ENCODE measurements at places on chromosomes 4 and X. TPM values are rescaled to one million over a fixed set of nuclear protein-coding genes. Genes with fewer than 3 reads are reported as not detected.

GRCh38 chr4:15188605-15189539 lies 186.6 kb downstream of the CPEB2 start:
- DNase-seq: no peak

GRCh38 chr4:74548561-74548960 lies 103.6 kb downstream of the AREG start:
- DNase-seq: no peak

GRCh38 chr4:160956875-160957274 lies 1206.9 kb downstream of the FSTL5 start:
- no peak for DNase-seq

- no peak for DNase-seq
These were observed 1.3 kb downstream of the MTHFD2L start for GRCh38 chr4:74159143-74159709.

- no peak for DNase-seq
These were observed 147.2 kb upstream of the DKK2 start for GRCh38 chr4:107183155-107183774.

DNA sequence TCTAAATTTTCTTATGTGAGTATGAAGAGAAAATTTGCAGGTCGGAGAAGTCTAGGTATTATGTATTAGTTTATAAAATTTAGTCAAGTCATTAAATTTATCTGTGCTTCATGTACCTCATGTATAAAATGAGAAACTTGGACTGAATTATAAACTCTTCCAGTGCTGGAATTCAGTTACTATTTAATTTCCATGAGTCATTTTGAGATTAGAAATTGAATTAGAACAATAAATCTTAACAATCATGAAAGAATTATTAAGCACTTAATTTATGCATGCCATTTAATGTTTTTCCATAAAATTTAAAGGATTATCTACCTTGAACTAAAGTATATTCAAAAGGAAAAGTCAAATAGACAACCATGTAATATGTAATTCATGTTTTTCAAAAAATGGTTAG lies 195.8 kb downstream of the MAD2L1 start:
- DNase-seq: no peak

DNA sequence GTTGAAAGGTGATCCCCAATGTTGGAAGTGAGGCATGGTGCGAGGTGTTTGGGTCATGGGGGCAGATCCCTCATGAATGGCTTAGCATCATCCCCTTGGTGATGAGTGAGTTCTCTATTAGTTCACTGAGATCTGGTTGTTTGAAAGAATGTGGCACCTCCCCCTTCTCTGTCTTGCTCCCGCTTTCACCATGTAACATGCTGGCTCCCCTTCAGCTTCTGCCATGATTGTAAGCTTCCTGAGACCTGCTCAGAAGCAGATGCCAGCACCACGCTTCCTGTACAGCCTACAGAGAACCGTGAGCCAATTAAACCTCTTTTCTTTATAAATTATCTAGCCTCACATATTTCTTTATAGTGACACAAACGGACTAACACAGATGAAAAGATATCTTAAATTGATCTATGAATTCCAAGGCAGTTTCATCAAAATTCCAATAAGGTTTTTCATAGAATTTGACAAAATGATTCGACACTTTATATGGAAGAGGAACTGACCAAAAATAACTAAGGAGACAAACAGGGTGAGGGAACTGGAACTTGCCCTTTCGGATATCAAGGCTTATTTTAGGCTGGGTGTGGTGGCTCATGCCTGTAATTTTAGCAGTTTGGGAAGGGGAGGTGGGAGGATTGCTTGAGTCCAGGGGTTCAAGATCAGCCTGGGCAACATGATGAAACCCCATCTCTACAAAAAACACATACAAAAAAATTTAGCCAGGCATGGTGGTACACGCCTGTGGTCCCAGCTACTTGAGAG lies 56.9 kb upstream of the OGT start:
- no peak for DNase-seq

DNA sequence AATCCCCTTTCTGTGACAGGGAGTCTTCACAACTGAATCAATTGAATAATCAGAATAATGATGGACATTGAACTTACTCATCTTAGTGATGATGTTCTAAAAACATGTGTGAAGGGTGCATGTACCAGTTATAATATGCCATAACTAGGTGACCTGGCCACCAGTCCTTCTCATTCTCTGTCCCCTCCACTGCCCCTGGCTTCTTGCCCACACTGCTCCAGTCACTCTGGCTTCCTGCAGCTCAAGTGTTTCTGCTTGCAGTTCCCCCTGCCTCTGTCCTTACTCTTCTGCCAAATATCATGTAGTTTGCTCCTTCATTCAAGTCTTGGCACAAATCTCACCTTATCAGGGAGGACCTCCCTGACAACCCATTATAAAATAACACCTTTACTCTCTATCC lies 168.1 kb upstream of the SLC7A11 start:
- DNase-seq: no peak

DNA sequence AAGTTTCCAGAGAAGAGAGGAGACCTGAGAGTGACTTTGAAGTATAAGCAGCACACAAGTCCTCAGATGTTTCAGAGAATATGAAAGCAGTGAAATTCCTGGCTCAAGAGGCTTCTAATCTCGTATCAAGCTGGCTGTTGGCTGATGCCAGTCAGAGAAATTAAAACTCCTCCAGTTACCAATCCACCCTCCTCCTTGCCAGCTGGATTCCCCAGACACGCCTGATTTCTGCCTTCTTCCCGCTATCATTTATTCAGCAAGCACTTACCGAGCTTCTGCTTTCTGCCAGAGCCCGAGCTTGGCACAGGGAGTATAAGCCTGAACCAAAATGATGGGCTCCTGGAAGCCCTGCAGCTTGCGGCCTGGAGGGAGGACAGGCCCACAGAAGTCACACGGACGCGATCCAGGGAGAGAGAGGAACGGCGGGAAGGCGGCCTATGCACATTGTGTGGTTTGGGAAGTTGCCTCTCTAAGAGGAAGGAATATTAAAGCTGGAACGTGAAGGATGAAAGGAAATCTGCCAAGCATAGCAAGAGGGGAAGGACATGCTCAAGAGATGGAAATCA lies 102.4 kb upstream of the TBL1X start:
- DNase-seq: no peak

- no peak for DNase-seq
These were observed 156.6 kb upstream of the CTSO start for GRCh38 chr4:156109943-156110900.

- no peak for DNase-seq
These were observed 92.1 kb upstream of the COX18 start for GRCh38 chr4:73161527-73162185.

DNA sequence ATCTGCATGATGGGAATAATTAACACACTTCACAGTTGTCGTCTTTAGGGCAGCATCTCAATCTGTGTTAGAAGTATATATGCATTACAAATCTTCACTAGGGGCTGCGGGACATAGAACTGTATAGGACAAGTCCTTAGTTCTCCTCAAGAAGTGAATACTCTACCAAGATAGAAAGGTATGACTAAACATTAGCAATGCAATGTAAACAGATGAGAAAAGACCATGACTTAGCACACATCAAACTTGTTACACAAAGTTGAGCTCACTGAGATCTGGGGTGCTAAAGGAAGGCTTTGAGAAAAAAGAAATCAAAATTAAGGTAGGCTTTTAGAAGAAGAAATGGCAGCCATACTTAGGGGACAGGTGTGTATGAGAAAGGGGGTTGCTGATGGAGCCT lies 182.1 kb upstream of the MAP3K15 start:
- DNase-seq: no peak

Gene TMEM129
- 29.9 TPM for total RNA-seq

Gene CT45A3
- total RNA-seq: not detected

Gene P2RY10
- not detected for total RNA-seq

Gene SMIM10
- 2.2 TPM for total RNA-seq

Gene FAM47A
- not detected for total RNA-seq

Gene BRS3
- total RNA-seq: 0.10 TPM

Gene ARMCX5
- total RNA-seq: 13.2 TPM

Gene PRMT9
- 13.5 TPM for total RNA-seq

Gene CFP
- total RNA-seq: 0.69 TPM

Data from progenitor cell of endocrine pancreas (in vitro differentiated cells).